ENCODE measurements at places on chromosomes 1 and 21.

DNA sequence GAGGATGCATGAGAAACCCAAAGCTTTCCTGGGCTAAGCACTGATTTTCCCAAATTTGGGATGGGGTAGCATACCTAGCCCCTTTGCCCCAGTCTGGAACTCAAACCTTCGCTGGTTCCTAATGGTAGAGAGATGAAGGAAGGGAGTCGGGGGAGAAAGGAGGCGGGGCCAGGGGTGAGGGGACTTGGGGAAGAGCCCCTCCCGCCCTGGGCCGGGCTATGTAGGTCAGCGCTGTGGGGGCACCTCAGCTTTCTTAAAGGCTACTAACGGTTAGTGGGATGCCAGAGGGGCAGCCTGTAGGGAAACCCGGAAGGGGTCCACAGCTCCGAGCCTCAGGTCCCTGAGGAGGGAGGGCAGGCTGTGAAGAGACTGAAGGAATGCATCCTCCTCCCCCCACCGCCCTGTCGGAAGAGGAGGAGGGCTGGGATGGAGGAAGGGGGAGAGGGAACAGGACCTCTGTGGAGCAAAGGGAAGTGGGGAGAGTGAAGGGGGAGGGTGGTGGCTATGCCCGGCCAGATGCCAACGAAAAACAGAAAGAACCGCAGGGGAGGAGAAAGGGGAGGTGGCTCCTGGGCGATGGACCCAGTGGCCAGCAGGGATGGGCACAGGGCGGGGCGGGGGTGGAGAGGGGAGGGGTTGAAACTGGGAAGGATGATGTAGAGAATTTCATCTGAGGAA is 1.3 kb downstream of the CADM3 start:
- no peak for DNase-seq

- no peak for DNase-seq
Observed at GRCh38 chr1:191320062-191320461, 838.2 kb upstream of the RGS18 start.

DNA sequence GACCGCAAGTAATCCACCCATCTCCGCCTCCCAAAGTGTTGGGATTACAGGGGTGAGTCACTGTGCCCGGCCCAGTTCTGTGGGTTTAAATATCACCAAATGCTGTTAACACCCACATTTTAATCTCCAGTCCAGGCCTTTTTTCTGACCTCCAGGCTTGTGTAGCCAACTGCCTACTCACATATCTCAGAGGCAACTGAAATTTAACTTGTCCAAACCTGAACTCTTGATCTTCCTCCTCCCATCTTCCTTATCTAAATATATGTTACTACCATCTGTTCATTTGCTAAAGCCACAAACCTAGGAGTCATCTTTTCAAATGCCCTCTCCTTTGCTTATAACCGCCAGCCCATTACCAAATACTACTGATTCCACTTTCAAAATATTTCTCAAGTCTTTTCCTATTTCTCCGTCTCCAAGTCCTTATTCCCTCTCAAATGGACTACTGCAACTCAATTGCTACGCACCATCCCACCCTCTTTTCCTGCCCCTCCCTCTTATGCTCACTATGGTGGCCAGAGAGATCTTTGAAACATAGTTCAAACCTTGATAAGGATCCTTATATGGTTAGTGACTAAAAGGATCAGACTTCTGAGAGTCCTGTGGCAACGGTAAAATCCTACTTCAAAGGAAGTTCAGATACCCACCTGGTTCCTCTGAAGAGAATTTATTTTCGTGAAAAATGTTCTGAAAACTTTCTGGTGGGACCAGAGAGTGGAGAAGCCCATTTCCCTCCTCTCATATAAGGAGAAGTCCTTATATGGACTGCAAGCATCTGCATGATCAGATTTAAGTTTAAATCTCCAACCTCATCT is 78.5 kb upstream of the CDC42BPA start:
- no peak for DNase-seq

- no peak for DNase-seq
Observed at GRCh38 chr21:42646076-42646825, 7.2 kb upstream of the PDE9A start.

DNA sequence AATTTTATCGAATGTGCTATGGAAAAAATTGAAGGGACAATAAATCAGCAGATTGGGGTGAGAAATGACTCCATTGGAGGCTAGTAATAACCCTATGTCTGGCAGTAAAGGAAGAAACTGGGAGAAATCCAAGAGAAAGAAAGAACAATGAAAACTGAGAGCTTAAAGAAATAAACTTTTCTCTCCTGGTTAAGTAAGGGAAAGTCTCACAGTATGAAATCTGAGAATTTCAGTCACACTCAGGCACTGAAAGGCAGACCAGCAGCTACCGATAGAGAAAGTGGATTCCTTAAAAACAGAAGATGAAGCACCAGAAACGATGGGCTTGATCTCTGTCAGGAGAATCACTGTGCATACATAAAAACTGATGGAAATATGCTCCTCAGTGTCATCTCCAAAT is 404.2 kb downstream of the PLPP3 start:
- no peak for DNase-seq

DNA sequence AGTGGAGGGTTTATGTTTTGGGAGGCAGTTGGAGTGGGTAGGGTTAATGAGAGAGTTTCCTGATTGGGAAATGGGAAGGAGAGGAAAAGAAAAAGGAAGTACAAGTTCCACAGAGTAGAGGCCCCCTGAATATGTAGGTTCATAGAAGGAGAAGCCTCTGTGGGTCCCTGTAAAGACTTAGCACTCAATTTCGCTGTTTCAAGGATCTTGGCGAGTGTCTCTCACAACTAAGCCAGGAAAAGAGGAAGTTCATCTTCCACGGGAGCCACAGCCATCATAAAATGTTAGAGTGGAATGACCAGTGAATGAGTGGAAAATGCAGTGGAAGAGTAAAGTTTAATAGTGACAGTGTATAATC is 17.4 kb upstream of the DPYD start:
- no peak for DNase-seq

DNA sequence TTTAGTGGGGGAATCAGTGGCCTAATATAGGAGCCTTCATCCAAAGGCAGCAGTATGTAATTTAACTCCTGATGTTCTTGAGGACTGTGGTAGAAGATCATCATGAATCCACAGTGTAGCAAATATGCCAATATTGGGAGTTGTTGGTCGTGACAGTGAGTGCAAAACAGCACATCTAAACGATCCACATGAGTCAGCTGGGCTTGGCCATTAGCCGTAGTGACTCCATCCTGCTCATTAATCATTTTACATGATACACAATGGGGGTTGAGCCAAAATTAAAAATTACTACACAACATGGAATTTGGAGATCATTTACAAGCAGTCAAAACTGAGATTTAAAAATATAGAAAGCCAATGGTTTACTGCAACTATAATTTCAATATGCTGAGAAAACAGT is 653.9 kb upstream of the CAMK1G start:
- DNase-seq, result no peak

- DNase-seq, result no peak
Observed at GRCh38 chr1:244395965-244396364, 55.7 kb downstream of the ADSS2 start.

- no peak for DNase-seq
Observed at GRCh38 chr1:46543761-46544560, 7.5 kb downstream of the KNCN start.

- DNase-seq, result no peak
Observed at GRCh38 chr1:218557731-218558130, 212.6 kb downstream of the TGFB2 start.

GRCh38 chr1:92944901-92945747 is 16.1 kb downstream of the DIPK1A start:
- DNase-seq, result no peak

GRCh38 chr1:204507317-204508105 is 8.7 kb upstream of the MDM4 start:
- no peak for DNase-seq

GRCh38 chr1:154304664-154305337 is 16.1 kb upstream of the AQP10 start:
- no peak for DNase-seq

DNA sequence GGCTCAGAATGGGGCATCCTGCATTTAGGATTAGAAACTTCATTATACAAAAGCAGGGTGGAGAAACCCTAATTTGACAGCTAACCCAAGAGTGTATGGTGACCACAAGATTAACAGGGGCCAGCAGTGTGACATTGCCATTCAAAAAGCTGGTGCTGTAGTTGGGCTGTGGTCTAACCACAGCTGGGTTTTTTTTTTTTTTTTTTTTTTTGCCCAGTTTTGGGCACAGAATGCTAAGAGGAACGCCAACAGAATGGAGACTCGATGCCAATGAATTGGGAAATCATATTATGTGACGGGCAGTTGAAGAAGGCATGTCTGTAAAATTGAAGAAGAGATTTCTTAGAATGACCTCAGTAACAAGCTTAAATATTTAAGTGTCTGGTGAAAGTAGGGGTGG is 58.4 kb downstream of the NFIA start:
- DNase-seq, result no peak

DNA sequence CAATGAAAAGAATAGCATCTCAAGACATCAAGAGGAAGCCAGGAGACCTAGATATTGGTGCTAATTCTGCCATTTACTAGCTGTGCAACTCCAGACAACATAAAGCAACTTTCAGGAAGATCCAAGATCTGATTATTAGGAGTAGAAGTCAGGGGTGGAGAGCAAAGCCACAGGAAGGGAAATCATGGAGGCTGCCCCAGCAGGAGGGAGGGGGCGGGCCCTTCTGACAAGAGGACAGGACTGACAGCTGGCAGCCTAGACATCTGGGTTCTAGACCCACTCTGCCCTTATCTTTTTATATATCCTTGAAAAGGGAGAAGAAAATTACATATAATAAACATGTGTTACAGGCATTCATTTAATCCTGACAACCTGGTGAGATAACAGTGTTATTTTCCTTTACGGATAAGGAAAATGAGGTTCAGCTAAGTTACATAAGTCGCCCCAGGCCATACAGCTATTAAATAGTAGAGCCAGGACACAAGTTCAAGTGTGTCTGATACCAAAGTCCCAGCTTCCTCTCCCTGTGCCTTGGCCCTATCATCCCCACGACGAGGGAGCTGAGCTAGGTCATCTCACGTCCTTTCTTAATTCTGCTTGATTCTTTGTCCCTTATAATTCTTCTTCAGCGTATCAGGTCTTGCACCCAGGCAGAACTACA is 46.6 kb downstream of the ARHGEF11 start:
- DNase-seq, result no peak

- DNase-seq, result no peak
Observed at GRCh38 chr1:181163662-181164061, 75.2 kb downstream of the IER5 start.

All from activated CD8-positive, alpha-beta memory T cell treated with anti-CD3 and anti-CD28 coated beads for 4 hours (primary cell).